ENCODE measurements at places on chromosomes 1 and 21.

GRCh38 chr1:183349201-183349711, 68.9 kb downstream of the NMNAT2 start:
- DNase-seq: no peak

DNA sequence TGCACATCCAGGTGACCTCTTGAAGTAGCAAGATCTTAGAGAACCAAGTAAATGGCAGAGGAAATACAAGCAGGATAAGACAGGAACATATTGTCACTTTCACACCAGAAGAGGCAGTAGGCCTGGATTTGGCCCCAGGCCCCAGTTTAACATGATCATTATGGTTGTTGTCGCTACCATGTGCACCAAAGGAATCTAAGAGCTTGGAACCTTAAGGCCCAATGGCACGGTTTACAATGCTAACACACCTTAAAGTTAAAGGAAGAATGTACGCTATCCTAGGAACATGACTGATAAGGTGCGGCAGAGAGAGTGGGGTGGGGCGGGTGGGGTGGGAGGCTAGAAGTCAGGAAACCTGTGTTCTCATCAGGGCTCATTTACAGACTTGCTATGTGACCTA, 147.5 kb downstream of the ROR1 start:
- DNase-seq: no peak

GRCh38 chr1:84006591-84006990, 7.7 kb upstream of the TTLL7 start:
- DNase-seq: no peak

- DNase-seq: peak; percentile 21
Measured at GRCh38 chr1:199113265-199113869, 474.5 kb downstream of the PTPRC start.

GRCh38 chr1:58412071-58412580, 134.4 kb downstream of the OMA1 start:
- DNase-seq: no peak

DNA sequence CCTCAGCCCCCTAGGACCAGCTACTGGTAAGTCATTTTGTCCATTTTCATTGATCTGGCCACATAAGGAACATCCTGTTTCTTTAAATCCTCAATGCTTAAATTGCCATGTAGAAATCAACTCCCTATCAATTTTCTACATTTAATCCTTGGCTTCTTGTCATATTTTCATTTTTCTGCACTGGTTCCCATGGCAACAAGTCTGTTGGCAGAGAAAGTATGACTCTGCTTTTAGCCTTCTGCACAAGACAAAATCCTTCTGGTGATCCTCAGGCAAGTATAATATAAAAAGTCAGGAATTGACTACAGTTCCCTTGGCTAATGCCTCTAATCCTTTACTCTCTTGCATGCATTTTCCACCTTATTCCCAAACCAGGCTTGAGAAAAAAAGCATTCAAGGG, 65.0 kb downstream of the LRRC40 start:
- no peak for DNase-seq

DNA sequence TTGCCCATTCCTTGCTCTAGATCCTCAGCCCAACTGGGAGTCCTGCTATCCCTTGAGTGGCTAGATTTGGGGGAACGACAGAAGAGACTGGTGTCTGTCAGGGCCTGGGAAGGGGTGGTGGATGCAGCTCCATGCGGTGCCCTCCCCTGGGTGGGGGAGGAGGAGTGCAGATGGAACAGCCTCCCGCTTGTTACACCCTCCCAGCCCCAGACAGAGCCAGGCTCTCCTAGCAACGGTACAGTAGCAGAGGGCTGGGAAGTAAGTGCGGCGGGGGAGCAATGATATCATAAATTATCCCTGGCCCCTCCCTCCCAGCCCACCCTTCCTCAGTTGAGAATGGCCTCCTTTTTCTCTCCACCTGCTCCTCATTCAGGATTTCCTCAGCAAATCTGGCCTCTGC, 37.2 kb downstream of the RHBG start:
- DNase-seq: no peak
